ENCODE measurements at places on chromosomes 4 and X.

DNA sequence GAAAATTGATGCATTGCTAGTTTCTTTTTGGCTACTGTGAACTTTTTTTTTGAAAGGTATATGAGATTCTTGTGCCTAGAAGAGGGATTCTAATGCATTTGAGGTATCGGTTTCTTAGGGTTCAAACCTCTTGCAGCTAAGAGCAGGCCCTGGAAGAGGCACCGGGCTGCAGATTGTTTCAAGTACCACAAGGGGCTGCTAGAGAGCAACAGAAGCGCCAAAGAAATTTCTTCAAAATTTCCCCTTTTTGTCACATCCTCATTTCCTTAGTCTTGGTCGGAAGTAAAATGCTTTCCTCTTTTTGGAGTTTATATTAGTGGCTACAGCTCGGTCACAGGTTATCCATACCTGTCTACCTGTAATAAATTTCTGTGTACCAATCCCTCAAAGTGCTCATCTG lies 89.8 kb downstream of the PDGFRA start:
- DNase-seq = no peak

GRCh38 chr4:7828011-7828720 lies 111.5 kb downstream of the AFAP1 start:
- DNase-seq = no peak

DNA sequence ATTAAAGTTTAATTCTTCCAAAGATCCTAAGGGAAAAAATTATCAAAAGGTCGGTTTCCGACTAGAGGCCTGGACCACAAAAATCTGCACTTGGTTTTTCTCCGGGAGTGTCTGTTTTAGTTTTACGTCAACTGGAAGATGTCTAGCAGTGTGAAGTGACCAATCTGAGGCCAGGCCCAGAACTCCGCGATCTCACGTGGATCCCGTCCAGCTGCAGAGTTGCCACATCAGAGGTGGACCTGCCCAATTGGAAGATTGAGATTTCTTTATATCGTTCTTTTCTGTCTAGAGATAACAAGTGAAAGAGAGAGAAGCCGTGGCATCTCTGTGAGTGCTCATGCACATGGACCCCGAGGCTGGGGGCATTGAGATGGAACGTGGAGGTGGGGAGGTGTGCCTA lies 115.8 kb downstream of the AFF1 start:
- no peak for DNase-seq

GRCh38 chr4:130183766-130184165 lies 1087.8 kb downstream of the C4orf33 start:
- DNase-seq = no peak
